ENCODE measurements at places on chromosomes 6 and 20.

- no peak for DNase-seq
These were observed 129.2 kb upstream of the ARID1B start for GRCh38 chr6:156647991-156648390.

- no peak for DNase-seq
These were observed 15.5 kb upstream of the BCAS1 start for GRCh38 chr20:54085910-54086309.

- no peak for DNase-seq
These were observed 535.9 kb downstream of the FRK start for GRCh38 chr6:115524821-115525220.

GRCh38 chr20:5039889-5040288 lies 38.6 kb upstream of the SLC23A2 start:
- no peak for DNase-seq

All from KG1 (cell line).